ENCODE measurements at places on chromosomes 4 and X.

DNA sequence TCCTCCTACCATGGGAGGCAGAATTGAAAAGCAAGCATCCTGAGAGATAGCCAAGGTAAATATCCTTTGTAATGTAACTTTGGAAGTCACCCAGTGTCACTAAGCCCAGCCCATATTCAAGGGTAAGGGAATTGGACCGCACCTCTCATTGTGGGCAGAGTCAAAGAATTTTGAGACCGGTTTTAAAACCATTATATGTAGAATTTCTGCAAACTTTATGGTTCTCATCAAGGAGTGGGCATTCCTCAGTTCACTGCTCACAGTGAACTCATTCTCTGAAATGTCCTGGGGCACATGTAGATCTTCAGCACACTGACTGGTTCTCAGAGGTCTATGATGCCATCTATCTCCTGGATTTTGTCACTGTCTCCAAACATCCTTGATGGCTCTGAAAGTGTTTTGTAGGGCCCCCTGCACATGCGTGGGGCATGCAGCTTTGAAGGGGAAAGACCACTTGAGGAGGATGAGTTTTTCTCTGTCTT is 35.3 kb upstream of the CHRNA9 start:
- no peak for DNase-seq

DNA sequence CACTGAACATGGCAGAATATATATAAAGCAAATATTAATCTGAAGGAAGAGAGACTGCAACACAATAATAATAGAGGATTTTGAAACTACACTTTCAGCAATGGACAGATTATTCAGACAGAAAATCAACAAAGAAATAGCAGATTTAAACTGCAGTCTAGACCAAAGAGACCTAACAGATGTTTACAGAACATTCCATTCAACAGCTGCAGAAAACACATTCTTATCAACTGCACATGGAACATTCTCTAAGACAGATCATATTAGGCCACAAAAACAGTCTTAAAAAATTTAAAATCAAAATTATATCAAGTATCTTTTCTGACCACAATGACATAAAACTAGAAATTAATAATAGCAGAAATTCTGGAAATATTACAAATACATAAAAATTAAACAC is 27.1 kb downstream of the CENPE start:
- DNase-seq, result no peak

GRCh38 chrX:37627602-37628001 is 56.1 kb downstream of the LANCL3 start:
- DNase-seq, result no peak

DNA sequence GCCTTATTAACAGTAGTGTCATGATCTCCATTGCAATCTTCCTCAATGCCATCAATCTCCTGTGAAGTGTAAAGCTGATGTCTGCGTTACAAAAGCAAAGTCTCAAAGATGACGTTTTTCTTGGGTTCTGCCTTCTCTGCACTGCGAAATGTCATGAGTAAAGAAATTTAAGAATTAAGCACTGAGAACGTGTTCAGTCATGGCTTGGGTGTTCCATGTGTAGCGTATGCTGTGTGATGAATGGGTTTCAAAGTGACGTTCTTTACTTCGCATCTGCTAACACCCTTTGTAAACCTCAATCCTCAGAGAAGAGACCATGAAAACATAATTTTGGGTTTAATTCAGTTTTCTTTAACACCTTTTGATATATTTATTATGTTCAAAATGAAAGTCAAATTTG is 999 bp downstream of the NAP1L5 start:
- no peak for DNase-seq

GRCh38 chr4:153160821-153161220 is 43.4 kb upstream of the TRIM2 start:
- no peak for DNase-seq

DNA sequence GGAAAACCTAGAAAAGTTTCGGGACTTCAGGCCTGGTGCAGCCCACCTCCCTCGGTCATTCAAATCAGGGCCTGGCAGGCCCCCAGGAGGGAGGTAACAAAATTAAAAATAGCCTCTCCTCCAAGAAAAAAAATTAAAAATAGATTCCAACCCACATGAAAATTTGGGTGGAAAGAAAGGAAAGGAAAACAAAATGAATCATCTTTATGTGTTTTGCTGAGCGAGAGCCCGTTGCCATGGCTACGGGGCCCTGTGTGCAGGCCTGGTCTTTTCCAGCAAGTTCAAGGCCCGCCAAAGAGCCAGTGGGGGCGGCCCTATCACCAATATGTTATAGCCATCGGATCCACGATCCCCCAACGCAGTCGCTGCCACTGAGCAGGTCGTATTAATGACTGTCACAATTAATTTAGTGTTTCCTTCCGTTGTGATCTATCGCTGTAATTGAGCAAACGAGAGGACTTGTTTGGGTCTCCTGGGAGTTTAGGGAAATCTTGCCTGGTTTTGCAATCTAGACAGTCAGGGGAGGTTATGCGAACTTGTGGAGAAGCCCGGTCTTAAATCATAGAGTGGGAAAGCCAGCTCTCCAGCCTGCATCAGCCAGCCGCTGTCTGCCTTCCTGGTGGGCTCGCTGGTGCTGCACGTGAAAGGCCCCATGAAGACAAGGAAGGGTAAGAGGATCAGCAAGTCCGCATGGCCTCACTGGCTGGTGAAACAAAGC is 452.4 kb downstream of the BCOR start:
- DNase-seq, result no peak

- no peak for DNase-seq
These were observed 35.5 kb downstream of the KDR start for GRCh38 chr4:55089916-55090315.

DNA sequence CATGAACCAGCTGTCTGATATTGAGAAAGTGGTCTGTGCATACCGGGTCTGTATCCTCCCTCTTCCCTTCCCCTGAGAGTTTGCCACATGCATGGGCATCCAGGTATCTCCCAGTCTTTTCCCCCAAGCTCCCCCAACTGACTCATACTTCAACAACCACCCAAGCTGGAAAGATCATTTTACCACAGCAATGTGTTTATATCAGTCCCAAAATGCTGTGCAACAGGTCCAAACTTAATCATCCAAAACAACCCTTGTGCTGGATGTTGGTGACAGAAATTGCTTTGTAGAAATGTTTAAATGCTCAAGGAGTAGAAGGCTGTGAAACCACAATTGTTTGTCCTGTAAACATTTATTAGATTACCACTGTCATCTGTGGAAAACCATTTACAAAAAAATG is 286.8 kb upstream of the KLF3 start:
- no peak for DNase-seq

GRCh38 chrX:24760363-24761000 is 66.8 kb downstream of the POLA1 start:
- no peak for DNase-seq
